Stimulated activated CD8-positive, alpha-beta memory T cell treated with anti-CD3 and anti-CD28 coated beads, Interleukin-2, amount 100 ng/mL, for 1 hour (primary cell): ENCODE measurements at places on chromosomes 11 and 22.
A peak's percentile ranks its signal among the peaks of the same experiment; 100 is the strongest.

DNA sequence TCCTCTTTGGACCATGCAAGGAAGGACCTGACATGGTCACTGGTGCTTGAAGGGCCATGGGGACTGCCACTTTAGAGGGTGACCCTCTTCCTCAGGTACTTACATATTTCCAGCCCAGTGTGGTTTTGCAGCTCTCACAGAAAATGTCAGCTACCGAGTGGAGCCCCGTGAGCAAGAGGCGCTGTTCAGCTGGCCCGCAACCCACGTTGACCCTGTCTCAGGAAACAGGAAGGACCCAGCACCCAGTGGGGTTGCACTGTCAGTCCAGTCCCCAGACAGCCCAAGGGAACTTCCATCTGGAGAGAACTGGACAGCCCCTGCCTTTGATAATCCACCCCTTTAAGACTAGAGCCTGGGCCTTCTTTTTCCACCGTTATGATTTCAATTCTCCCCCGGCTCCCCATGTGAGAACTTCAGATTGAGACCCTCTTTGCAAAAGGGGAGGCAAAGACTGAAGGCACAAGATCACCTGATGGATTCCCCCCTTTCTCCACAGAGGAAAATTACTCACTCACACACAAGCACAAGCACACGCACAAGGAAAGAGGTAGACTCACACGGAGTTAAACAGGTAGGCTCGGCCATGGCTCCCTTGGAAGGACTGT is 3.4 kb downstream of the YPEL4 start:
- DNase-seq = no peak

- no peak for DNase-seq
Observed at GRCh38 chr11:28232649-28233048, 124.5 kb downstream of the METTL15 start.

DNA sequence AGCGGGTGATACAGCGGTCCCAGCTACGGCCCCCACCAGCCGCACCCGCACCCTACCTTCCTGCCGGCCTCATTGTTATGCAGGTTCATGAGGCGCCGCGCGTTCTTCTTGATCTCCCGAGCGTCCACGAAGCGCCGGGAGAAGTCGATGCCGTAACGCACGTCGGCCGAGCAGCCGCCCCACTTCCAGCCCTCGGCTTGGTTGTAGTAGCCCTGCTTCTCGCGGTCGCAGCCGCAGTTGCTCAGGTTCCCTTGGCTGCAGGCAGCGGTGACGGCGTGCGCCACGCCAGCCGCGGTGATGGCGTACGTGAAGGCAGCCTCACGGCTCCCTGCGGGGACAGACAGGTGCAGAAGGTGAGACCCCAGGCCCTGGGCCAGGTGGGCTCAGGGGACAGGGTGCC is 45.9 kb downstream of the WNT7B start:
- no peak for DNase-seq

GRCh38 chr11:95485115-95485900 is 254.3 kb upstream of the SESN3 start:
- DNase-seq = no peak

GRCh38 chr11:27649800-27650199 is 50.5 kb downstream of the BDNF start:
- DNase-seq = no peak

- DNase-seq = no peak
Observed at GRCh38 chr22:47015589-47016178, 253.2 kb downstream of the TBC1D22A start.

- DNase-seq = no peak
Observed at GRCh38 chr11:111777094-111778046, 11.2 kb upstream of the PPP2R1B start.

- DNase-seq = no peak
Observed at GRCh38 chr22:22810471-22810870, 77.1 kb upstream of the IGLL5 start.

GRCh38 chr22:28268850-28269249 is 349.8 kb upstream of the PITPNB start:
- no peak for DNase-seq

DNA sequence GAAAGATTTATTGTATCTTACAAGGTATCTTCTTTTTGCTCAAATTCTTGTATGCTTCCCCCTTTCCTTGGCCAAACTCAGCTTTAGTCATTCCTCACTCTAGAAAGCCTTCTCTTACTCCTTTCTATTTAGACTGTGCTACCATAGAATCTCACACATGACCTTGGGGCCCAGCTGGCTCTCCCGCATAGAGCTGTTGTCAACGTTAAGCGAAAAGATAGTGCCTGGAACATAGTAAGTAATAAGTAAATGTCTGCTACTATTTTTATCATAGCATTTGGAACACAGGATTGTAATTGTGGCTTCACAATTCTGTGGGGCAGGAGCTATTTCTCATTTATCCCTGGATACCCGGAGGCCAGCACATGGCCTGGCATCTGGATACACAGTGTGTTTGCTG is 38.9 kb upstream of the OR4B1 start:
- no peak for DNase-seq

- DNase-seq = no peak
Observed at GRCh38 chr11:28529046-28529445, 420.9 kb downstream of the METTL15 start.

DNA sequence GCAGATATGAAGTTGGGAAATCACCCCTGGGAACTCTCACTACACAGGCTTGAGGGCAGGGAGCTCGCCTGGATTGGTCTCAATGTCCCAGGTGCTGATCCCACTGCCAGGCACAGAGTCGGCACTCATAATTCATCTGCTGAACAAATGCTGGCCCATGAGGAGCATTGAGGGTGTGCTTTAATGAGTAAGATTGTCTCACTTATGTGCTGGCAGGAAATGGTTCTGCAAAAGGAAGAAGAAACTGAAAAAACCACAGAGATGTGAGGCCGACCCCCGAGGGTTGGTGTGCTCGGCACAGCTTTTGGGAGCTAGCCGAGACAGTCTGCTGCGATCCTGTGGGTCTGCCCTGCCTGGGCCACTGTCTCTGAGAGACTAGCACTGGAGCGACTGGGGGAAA is 9.4 kb downstream of the PLAAT2 start:
- peak; percentile 32 for DNase-seq

GRCh38 chr22:27107386-27107785 is 450.0 kb downstream of the MIAT start:
- DNase-seq = no peak

GRCh38 chr11:24635588-24636290 is 138.9 kb downstream of the LUZP2 start:
- no peak for DNase-seq

DNA sequence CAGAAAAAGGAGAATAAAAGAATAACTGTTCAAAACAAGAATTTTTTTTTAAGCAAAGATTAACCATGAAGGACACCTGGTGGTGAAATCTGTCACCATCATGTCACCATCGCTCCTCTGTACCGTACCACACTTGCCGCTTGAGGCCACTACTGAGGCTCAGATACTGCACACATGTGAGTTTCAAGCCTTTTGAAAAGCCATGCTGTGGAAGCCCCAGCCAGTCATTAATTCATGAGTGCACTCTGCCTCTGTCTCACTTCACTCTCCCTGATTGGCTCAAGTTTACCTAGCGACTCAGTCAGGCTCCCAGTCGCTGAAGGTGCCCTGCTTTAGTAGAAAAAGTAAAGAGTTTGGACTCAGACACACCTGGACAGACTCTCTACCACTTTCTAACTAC is 6.6 kb upstream of the MS4A12 start:
- DNase-seq = no peak

GRCh38 chr11:130477586-130478203 is 29.2 kb downstream of the ADAMTS15 start:
- DNase-seq = no peak

DNA sequence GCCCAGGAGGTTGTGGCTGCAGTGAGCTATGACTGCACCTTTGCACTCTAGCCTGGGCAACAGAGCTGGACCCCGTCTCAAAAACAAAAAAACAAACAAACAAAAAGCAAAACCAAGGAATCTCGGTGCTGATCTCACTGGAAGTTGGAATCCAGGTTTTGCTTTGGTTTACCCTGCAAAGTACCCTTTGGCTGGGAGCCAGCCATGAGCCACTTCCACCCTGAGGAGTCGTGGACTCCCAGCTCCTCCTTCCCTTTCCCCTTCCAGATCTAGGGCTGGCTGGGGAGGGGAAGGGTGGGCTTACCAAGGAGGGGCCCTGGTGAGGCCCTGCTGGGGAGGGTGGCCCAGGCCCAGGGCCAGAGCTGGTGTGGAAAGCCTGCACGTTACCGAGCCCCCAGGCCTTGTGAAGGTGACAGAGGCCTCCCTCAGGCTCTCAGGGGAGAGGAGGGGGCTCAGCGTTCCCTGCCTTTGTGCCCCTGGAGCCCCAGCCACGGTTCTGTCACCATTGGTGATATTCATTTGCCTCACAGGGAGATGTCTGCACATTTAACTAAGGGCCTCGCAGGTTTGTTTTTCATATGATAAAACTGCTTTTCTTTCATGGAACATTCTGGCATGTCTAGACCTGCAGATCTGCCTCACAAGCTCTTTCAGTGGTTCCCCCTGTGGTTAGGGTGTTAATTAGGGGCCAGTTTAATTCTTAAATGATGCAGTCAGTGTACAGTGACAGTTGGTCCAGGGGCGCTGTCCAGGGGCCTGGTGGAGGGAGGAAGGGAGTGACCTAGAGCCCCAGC is 29.0 kb downstream of the FBLN1 start:
- no peak for DNase-seq

GRCh38 chr11:78419327-78419726 is 1.7 kb upstream of the GAB2 start:
- no peak for DNase-seq

GRCh38 chr11:84264066-84264465 is 977.9 kb upstream of the CCDC90B start:
- no peak for DNase-seq

DNA sequence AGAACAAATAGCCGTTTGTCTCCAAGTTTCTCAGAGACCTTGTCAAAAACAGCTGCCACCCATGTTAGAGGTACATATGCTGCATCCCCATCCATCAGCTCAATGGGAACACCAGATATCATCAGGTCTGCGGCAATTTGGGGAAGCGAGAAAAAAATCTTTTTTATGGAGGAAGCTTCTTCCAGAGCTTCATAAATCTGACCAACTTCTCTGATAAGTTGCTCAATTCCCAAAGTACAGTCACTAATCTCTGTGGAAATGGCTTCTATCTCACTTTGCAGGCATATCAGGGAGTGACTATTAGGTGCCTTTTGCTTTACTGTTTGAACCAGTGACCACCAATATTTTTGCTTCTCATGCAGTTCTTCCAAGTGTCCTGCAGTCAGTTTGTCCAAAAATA is 34.3 kb upstream of the MRPL17 start:
- DNase-seq = no peak

GRCh38 chr11:119484741-119485605 is 62.0 kb upstream of the THY1 start:
- DNase-seq = no peak

GRCh38 chr11:66076561-66076960 is 6.5 kb downstream of the PACS1 start:
- DNase-seq = no peak

DNA sequence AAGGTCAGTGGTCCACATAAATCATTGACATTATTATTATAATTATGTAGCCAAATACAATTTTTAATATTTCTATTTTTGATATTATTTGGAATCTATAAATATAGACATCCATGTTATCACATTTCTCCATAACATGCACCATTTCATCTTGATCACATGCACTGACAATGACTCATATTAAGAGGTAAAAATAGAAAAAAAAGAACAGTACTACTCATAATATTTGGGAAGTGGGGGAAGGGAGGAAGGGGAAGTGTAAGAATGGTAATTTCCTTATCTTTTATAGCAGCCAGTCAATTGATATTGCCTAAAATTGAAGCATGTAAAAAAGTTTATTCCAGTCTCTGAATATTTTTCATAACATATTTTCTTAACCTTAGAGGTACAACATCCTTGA is 72.3 kb downstream of the ADM start:
- DNase-seq = no peak

GRCh38 chr11:88064097-88064705 is 111.0 kb downstream of the RAB38 start:
- no peak for DNase-seq

GRCh38 chr22:49929211-49929979 is 11.0 kb downstream of the CRELD2 start:
- DNase-seq = peak; percentile 59

DNA sequence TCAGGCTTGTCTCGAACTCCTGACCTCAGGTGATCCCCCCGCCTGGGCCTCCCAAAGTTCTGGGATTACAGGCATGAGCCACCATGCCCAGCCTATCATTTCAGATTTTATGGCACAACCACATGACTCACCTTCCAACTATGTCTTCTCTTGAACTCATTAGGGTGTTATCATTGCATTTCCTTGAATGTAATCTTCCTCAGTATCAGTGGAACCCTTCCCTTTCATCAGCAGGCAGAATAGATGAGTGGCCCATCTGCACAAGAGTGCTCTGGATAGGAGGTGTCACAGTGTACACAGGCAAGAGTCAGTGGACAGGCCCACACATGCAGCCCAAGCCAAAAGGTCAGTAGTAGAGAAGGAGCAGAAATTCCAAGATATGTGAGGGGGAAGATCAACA is 29.1 kb upstream of the AQP11 start:
- DNase-seq = no peak

- no peak for DNase-seq
Observed at GRCh38 chr11:72331761-72332160, 87.8 kb upstream of the PHOX2A start.

DNA sequence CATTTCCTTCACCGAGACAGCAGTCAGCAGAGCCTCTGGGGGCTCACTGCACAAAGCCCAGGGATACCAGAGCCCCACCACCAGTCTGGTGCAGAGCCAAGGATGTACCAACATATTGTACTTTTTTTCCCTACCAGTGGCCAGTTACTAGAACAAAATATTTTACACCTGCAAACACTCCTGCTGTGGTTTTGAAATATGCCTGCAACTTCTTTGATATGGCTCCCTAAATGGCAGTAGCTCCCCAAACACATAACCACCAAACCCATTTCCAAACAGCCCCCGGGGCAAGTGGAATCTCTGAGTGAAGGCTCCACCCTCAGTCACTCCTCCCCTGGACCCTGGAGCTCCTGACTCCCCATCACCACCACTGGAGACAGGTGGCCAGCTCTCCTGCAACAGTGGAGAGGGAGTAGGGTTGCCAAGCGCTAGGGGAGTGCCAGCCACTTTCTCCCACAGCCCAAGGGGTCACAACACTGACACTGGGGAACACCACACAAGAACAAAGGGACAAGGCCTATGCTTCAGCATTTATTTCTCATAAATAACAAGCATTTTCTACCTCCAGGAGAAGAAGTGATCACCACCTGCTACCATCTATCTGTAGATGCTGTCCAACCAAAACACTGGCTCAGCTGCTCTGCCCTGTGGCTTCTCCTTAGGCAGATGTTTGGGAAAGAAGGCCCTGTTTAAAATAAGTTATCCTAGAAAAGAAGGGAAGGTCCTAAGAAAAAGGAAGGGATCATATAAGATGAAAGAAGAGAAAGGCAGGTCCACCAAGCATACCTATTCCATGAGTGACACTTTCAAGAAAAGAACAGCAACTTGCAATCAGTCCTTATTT is 15.1 kb downstream of the DGCR2 start:
- no peak for DNase-seq
